Fibroblast of skin of left biceps (primary cell): ENCODE measurements at places on chromosomes 13 and 19.

- DNase-seq, result no peak
These were observed 1.6 kb downstream of the ELAVL3 start for GRCh38 chr19:11479090-11479897.

GRCh38 chr13:44974056-44974793 lies 15.0 kb downstream of the NUFIP1 start:
- DNase-seq, result no peak

DNA sequence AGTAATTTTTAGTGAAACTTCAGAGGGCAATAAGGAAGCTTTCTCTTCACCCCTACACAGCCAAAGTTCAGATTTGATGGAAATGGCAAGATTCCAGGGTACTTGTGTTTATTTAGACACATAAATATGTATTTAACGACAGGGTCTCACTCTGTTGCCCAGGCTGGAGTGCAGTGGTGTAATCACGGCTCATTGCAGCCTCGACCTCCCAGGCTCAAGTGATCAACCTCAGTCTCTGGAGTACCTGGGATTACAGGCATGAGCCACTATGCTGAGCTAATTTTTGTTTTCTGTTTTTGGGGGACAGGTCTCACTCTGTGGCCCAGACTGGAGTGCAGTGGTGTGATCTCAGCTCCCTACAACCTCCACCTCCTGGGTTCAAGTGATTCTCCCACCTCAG lies 2.0 kb upstream of the SYCE2 start:
- DNase-seq, result no peak

DNA sequence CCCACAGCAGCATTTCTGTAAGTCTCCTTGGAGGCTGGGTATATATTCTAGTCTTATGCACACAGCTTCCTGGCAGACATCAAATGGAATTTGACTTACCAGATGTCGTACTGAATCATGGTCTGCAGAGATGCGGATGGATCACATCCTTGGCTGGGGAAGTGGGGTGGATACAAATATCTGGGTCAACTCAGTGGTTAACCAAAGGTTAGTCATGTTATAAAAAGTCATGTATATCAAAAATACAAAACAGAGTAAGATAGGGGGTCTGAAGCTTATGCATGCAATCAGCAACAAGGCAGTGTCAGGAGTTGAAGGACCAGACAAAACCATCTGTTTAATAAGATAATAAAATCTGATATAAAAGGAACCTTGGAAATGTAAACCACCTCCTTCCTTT lies 61.9 kb downstream of the WASF3 start:
- DNase-seq, result peak; percentile 72

DNA sequence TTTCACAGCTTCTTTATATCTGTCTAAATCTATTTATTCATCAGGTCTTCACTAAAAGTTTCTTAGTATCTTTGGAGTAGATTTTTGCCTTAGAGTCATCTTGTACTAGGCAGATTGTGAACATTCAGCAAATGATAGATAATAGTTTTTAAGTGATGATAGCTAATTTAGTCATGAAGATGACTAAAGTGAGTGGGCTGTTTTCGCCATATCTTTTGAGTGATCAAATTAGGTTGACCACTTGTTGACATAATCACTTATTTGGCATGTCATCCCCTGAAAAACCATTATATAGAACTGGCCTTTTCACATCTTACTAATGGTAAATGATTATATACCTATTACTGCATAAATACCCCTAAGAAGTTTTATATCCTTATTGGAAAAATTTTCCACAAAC lies 999.2 kb downstream of the PCDH17 start:
- DNase-seq, result no peak

DNA sequence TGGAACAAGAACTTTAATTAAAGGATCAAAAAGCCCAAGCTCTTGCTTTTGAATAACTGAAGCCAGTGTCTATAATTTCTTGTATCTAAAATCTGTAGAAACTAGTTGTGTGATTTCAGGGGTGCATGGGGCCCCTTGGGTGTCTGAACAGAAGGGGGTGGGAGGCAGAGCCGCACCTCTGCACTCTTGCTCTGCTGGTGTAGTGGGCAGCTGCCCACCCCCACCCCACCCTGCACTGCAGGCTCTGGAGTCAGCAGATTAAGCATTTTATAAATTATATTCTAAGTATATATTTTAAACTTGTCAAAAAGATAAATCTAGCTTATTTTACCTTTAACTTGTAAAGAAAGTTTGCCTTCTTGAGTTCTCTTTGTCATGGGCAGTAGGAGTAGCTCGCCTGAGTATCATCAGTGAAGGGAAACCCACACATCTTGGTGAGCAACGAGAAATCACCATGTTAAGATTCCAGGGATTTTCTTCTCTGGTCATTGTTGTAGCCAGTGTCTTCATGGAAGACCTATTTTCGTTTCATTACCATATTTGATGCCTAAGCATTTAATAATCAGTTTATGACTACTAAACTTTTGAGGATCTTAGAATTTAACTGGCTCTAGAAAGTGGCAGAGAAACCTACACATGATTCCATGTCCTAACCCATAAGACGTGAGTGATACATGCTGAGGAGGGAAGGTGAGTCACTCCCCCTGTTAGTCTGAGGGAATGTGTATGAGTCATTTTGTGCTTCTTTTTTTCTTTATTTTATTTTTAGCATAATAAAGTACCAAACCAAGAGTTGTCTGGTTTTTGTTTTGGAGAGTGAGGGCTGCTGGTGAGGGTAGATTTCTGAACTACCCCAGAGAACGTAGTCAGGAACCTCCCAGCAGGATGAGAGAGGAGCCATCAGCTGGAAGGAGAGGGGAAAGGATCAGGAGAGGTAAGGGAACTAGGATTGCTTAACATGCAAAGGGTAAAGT lies 7.7 kb downstream of the UBE2L5 start:
- peak; percentile 69 for DNase-seq

- DNase-seq, result no peak
These were observed 49.4 kb downstream of the KLF2 start for GRCh38 chr19:16373989-16374388.
